ENCODE measurements at places on chromosomes 7 and 10.

GRCh38 chr7:8582728-8583127 lies 149.3 kb downstream of the NXPH1 start:
- DNase-seq: no peak

- DNase-seq: no peak
These were observed 2.5 kb upstream of the LFNG start for GRCh38 chr7:2517026-2517425.

GRCh38 chr7:70589590-70589989 lies 542.4 kb upstream of the GALNT17 start:
- DNase-seq: no peak

DNA sequence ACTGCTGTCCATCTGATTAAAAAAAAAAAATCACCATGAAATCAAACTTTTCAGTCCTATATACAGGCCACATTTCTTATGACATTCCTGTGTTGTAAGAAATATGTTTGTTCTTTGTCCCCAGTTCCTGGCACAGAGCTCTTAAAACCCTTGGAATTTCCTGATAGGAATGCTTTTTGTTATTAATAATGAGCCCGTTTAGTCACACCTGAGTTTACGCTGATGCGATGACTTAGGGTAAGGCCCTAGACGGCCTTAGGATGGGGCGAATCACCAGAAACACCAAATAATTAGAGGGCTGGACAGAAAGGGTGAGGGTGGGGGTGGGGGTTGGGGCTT lies 17.5 kb downstream of the TSPAN15 start:
- DNase-seq: no peak

- DNase-seq: no peak
These were observed 146.2 kb upstream of the MBL2 start for GRCh38 chr10:52918714-52919305.

DNA sequence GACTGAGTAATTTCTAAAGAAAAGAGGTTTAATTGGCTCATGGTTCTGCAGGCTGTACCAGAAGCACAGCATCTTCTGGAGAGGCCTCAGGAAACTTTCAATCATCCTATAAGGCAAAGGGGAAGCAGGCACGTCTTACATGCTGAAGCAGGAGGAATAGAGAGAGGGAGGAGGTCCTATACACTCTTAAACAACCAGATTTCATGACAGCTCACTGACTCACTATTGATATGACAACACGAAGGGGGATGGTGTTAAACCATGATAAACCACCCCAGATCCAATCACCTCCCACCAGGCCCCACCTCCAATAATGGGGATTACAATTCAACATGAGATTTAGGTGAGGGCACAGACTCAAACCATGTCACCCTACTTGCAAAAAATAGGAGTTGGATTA lies 201.5 kb downstream of the CDK14 start:
- no peak for DNase-seq

GRCh38 chr10:79367426-79368189 lies 20.3 kb downstream of the PPIF start:
- no peak for DNase-seq

DNA sequence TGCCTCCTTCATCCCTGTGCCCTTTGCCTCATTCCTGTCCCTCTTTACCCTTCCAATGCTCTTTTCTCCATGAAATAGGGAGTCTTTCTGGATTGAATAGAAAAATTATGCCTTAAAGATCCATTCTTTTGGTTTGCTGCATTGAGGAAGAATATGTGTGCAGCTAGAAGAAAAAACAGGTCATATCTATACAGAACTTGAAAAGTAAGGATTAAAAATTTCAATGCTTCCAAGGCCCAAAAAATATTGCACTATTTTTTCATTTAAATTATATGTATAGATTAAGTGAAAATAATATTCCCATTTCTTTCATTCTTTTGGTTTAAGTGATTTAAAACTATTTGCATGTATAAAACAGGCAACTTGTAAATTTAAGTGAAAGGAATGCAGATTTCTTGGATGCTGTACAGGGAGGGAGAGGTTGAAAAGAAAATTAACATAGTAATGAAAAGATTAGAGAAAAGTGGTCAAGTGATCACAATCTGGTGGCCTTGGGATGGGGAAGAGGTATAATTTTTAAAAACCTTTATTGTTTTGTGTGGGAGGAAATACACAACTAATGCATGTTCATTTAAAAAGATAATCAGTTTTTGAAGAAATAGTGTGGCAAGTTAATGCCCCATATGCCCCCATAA lies 18.5 kb upstream of the EVX1 start:
- no peak for DNase-seq

DNA sequence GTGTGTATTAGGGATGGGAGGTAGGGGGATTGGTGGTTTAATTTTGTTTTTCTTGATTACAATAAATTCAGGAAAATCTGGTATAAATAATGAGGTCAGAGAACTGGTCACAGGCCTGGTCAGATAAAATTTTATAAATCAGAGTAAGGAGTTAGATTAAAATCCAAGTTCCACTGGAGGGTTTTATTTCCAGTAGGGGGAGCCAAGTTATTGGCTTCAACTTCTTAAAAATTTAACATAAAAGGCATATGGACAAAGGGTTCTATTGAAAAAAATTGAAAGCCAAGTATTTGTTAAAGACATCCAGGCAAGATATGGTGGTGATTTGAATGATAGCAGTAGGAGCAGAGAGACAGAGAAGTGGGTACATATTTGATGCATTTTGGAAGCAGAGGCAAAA lies 763.3 kb downstream of the SORCS1 start:
- no peak for DNase-seq

GRCh38 chr7:32074787-32075585 lies 4.8 kb upstream of the PDE1C start:
- no peak for DNase-seq

DNA sequence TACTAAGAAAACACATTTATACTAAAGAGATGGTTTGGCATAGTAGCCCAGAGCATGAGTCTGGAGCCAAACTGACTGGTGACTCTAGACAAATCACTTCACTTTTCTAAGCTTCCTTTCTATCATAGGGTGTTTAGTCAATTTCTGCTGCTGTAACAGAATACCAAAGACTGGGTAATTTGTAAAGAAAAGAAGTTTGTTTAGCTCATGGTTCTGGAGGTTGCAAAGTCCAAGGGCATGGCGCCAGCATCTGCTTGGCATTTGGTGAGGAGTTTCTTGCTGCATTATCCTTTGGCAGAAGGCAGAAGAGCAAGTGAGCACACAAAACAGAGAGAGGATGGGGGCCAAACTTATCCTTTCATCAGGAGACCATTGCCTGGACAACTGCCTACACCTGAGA lies 146.3 kb downstream of the CHCHD3 start:
- no peak for DNase-seq

DNA sequence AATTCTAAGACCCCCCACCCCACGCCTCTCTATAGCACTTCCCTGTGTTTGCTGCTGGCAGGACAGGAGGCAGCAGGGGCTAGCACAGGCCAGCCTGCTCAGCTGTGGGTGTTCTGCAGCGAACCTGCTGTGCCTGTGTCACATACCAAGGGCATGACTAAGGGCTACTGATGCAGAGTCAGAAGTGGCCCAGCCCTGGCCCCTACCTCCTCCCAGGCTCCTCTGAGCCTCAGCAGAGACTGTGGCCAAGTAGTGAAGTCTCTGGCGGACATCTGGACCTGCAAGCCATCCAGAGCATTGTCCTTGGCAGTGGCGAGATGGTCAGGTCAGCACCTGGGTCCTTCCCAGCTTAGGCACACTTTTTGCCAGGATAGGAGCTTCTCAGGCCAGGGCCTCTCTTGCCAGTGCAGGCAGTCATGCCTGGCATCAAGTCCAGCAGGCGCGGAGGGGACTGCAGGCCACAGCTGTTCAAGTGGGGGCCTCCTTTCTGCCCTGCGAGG lies 116.3 kb upstream of the RET start:
- peak; percentile 32 for DNase-seq

DNA sequence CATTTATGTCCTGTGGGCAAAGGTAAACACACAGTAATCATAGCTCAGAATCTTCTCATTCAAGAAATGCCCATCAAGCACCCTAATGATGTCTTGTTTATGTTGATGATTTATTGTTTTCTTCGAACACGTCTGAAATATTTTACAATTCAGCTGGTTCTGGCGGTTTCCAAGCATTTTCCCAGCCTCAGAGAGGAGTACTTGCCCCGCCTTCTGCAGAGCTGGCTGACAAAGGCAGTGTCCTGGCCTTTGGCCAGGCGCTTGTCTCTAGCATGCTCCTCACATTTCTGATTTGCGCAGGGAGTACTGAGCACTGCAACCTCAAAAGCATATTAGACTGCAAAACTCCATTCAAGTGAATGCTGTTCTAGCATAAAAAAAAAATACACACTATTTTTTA lies 314.2 kb upstream of the GNAI1 start:
- DNase-seq: peak; percentile 80

DNA sequence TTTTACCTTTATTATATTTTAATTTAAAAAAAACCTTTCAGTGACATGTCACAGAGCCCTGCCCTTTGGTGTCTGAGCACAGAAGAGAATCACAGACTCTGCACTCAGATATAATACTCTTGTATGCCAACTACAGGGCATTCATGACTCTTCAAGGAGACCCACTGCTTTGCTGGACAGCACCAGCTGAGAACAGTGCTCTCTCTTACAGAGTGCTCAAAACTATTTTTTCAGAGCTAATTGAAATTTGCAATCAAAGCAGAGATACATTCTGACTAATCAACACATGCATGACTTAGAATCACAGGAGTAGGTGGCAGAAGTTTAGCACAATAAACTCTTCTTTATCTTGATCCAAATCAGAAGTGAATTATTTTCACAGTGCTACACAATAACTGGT lies 99.1 kb downstream of the OSBPL3 start:
- no peak for DNase-seq
